Activated CD4-positive, alpha-beta T cell treated with anti-CD3 and anti-CD28 coated beads, Interleukin-2, amount 50 U/mL, for 4 hours (primary cell): ENCODE measurements at places on chromosomes 4 and X.

DNA sequence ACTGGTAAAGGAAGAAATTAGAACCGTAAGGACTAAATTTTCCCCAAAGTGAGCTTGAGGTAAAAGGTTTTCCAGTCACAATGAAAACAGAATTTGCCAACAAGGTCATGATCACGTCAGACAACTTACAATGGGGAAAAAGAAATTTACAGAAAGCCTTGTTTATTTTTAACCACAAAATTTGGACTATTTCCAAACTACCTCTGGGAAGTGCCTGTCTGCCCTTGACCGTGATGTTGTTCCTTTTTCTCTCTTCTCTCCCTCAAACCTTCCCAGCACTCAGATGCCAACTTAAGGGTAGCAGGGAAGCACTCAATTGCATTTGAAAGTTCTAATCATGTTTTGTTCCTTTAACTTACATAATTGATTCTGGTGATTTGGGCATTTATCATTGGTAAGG, 32.5 kb downstream of the MEPE start:
- no peak for DNase-seq

GRCh38 chrX:16696956-16697355, 15.5 kb downstream of the CTPS2 start:
- DNase-seq = no peak

- no peak for DNase-seq
Measured at GRCh38 chr4:16158504-16158852, 67.8 kb downstream of the TAPT1 start.

DNA sequence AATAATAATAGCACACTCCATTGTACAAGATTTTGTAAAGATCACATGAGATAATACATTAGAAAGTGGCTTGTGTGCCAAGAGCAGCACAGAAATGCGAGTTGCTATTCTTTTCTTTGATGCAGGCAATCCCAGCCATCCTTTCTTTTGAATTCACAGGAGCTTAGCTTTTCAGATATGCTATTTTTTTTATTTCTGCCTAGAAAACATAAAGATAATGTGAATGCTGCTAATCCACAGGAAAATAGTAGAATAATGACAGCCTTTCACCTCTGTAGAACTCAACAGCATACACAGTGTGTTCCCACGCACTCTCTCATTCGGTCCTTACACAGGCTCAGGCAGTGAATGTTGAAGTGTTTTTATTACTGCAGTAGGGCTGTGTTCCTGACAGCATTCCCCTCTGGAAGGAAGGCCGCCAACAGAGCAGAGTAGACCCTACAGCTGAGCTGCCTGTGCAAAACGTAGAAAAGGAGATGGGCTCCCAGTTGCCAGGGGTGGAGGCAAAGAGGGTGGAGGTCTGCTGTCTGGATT, 138.8 kb upstream of the TAPT1 start:
- no peak for DNase-seq

DNA sequence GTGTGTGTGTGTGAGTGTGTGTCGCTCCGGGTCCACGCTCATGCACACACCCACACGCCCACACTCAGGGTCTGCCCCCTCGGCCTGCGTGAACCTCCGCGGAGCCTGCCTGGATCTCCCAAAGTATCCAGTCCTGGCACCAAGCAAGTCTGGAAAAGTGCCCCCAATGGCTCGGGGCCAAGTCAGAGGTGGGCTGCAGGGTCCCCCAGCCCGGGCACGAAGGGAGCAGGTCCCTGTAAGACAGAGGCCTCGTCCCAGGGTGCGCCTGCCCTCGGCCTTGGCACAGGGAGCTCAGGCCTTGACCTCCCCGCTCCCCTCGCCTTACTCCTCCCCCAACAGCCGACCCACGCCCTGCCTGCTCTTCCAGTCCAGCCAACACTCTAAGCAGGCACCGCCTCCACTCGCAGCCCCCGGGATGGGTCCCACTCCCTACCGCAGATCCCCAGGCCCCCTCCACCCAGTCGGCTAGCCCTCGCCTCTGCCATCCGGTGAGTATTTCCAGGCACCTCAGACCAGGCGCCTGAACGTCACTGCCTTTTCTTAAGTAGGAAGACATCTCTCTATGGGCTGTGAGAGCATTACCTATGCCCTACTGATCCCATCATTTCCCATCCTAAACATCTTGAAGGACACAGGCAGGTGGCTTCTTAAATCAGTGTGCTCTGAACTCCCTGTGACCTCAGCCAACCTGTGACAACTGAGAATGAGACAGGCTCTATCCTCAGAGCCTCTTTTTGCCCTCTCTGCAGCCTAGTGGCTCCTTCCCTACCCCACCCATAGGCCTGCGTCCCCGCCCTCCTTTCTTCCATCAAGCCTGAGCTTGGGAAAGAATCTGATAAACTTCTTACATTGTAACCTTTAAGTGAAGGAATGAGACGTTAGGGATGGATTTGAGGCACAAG, 704 bp downstream of the FAM114A1 start:
- DNase-seq = no peak

- DNase-seq = no peak
Measured at GRCh38 chrX:13059637-13060499, 15.4 kb upstream of the FAM9C start.

GRCh38 chr4:25857403-25857802, 5.4 kb downstream of the SEL1L3 start:
- no peak for DNase-seq

GRCh38 chr4:23323436-23323835, 566.4 kb downstream of the PPARGC1A start:
- DNase-seq = no peak

DNA sequence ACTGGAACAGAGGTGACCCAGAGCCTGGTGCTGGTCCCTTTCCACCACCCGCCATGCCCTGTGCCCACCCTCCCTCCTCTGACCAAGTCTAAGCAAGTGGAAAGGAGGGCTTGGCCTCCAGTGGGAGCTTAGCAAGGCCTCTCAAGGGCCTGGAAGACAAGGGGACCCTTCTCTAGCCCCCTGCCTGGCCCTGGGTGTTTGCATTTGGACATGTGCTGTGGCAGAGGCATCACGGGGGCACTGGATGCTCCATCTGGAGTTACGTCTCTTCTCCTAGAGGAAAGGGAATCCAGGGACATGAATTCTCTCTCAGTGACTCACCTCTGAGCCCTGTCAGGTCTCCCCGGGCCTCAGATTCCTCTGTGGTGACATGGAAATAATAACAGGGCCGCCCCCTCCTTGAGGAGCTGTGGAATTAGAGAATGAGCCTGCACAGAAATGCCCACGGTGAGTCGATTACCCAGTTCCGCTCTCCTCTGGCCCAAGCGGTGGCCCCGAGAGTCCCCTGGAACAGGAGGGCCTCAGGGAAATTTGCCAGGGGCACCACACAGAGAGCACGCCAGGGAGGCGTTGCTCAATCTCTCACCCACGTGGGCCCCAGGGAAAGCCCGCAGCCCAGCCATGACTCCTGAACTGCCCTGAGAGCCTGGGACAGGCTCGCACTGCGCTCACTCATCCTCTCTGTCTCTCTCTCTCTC, 189.6 kb downstream of the BCOR start:
- DNase-seq = no peak

DNA sequence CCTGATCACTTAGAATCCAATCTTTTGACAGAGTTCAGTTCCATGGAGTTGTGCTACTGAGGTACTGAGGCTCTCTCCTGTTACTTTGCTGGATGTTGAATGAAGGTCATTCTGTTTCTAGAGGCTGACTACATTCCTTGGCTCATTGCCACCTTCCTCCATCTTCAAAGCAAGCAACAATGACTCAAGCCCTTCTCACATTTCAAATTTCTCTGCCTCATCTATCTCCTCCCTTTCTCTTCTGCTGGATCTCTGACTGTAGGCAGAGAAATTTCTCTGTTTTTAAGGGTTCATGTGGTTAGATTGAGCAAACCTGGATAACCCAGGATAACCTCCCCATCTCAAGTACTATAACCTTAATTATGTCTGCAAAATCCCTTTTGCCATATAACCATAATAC, 775.4 kb downstream of the STPG2 start:
- DNase-seq = no peak

DNA sequence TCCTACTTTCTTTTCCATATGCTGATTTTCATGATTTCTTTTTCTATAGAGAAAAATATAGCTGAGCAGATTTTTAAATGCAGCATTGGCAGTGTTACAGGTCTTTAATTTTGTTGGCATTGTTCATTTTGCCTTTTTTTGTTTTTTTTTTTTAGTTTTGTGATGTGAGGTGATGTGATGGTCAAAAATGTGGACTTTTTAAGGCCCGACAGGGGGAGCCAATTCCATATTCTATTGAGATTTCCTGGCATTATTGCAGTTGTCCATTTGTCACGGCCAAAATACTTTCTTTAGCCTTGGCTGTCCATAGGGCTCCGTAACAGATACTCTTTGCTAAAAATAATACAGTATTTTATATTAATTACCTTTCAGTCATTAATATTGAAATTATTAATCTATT, 47.8 kb downstream of the SLIT2 start:
- no peak for DNase-seq

- no peak for DNase-seq
Measured at GRCh38 chrX:118983513-118983912, 9.1 kb downstream of the LONRF3 start.

DNA sequence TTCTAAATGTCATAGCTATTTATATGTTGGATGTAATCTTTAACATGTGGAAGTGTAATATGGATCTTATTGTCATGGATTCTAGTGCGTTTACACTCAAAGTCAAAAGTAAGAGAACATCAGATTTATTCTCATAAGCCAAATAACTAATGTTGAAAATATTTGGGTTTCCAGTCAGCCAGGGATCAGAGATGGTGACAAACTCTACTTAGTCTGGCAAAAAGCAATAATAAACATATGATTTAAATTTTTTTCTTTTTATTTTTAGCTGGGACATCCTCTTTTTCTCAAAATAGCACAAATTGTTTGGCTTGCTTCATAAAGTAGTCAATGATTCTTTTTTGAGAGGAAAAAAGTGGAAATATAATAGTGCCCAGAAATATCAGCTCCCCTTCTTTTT, 392.3 kb downstream of the ARHGAP24 start:
- no peak for DNase-seq

DNA sequence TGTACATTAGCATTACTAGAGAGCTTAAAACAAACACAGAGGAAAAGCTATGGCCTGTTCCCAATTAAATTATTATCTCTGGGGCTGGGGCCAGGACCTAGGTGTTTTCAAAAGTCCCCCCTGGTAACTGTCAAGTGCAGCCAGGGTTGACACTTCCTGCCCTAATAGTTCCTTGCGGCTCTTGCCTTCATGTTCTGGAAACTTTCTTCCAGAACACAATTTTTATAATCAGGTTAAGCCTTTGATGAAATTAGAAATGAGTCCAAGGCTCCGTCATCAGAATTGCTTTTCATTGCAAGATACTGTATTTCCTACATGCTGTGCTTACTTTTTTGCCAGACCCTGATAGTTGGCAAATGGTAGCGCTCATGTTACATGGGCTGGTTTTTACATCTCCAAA, 229.6 kb downstream of the UNC5C start:
- no peak for DNase-seq

DNA sequence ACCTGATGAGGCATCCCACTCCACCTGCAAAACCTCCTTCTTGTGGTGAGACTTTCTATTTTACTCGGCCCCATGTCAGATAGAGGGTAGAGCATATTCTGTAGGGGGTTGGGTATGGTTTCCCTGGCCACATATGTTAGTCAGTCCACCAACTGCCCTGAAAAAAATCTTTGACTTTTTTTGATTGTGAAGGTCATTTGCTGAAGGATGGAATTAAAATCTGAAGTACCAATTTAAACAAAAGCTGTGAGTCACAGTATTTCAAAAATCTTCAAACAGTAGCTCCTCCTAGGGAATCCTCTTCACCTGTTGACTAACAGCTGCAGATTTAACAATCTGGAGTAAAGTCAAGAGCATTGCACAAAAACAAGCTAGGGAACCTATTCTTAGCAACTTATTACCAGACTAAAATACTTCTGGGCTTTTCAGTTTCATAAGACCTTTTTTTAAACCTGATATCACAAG, 8.0 kb upstream of the CCDC110 start:
- DNase-seq = no peak

GRCh38 chr4:24978291-24979075, 52.3 kb downstream of the LGI2 start:
- DNase-seq = no peak

- DNase-seq = no peak
Measured at GRCh38 chr4:44740201-44740600, 13.8 kb upstream of the GNPDA2 start.

GRCh38 chr4:61950625-61951024, 750.5 kb downstream of the ADGRL3 start:
- no peak for DNase-seq

DNA sequence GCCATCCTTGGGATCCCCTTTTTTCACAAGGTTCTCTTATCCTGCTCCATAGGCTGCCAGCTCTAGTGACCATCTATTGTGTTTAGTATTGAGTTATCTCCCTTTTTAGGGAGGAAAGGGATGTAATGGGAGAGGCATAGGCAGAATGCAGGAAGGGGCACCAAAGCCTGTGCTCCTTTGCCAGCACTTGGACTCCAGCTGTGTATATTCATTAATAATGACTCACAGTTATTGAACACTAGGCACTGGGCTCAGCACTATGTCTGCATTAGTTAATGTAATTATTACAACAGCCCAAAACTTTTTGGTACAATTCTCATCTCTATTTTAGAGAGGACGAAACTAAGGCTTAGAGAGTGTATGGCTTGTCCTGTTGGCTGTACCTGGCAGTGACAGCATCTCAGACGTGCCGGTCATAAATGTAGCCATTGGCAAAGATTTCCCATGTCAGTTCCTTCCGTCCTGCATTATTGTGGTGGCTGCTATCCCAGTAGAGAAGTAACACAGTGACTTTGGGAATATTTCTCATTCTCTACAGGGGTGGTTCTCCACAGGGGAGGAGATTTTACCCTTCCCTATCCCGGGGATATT, 90.3 kb downstream of the AFF1 start:
- no peak for DNase-seq

DNA sequence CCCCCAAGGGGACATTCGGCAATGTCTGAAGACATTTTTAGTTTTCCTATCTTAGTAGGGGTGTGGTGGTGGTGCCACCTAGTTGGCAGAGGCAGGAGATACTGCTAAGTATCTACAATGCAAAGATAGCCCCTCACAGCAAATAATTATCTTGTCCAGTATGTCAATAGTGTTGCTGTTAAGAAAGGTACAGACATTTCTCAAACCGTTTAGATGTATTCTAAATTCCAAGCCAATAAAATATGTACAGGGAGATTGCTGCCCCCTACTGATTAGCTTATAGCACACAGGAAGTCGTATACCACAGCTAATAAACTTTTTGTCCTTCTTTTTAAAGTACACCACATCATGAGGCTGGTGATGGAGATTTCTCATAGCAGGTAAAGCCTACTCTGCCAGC, 260.5 kb downstream of the TMA16 start:
- DNase-seq = no peak

- DNase-seq = no peak
Measured at GRCh38 chr4:157246964-157247363, 26.4 kb downstream of the GRIA2 start.

DNA sequence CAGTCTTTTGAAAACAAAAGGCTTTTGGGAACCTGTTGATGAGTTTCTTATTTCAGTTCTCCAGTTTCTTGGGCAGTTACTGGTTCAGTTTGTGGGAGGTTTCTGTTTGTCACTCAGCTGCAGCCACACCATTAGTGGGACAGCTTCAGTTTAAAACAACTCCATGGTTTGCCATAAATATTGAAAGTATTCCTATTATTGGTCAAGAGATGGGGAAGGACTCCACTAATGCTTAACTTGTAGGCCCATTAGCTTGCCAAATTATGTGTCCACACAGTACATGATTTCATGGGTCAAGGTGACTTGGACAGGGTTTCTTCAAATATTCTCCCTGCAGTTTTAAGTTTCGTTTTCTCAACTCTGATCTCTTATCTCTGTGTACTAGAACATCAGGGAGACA, 15.5 kb upstream of the ASIC5 start:
- no peak for DNase-seq
